ENCODE measurements at places on chromosomes 4 and X.

GRCh38 chr4:165096776-165097175 lies 15.9 kb downstream of the TMEM192 start:
- no peak overlapping the region for H3K27ac ChIP-seq
- DNase-seq: no peak
- H3K27me3 ChIP-seq: no peaks in the 10 kb centered on the region
- H3K4me3 ChIP-seq: no peak overlapping the region

- no peak for DNase-seq
- H3K4me1 ChIP-seq: no peaks in the 10 kb centered on the region
- no peak overlapping the region for H3K4me3 ChIP-seq
- no peak overlapping the region for H3K27ac ChIP-seq
Observed at GRCh38 chr4:145278341-145279121, 98.1 kb upstream of the OTUD4 start.

DNA sequence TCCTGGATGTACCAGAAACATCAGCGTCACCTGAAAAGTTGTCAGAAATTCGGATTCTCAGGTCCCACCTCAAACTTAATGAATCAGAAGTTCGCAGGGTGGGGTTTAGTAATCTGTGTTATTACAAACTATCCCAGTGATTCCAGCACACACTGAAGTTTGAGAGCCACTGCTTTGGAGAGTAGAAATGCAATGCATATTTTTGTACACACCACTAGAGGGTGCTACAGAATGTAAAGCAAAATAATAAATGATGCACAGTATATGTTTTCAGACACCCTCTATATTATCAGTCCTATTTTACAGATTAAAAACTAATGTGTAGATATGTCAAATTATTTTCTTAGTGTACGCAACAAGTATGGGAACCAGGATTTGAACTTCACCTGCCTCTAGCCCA lies 2.4 kb upstream of the MORF4L2 start:
- H3K27ac ChIP-seq: no peak overlapping the region
- H3K4me1 ChIP-seq: peaks cover 8% of the 10 kb centered on the region
- H3K27me3 ChIP-seq: no peaks in the 10 kb centered on the region

DNA sequence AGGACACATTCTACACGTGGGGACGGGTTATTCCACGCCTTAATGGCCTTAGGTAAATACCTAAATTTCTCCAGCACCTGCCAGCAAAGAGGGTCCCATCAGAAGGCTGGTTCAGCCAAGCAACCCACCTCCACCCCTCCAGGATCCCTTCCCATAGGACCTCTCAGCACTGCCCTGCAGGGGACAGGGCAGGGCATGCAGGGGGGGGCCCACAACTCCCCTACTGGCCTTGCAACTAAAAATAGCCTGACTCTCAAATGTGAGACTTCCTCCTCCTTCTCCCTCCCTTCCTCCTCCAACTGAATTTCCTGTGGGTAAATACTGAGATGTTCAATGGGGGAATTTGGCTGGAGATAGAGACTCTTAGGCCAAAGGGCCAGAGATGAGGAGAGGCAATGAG lies 6.3 kb downstream of the LAS1L start:
- peaks cover 8% of the 10 kb centered on the region for H3K4me1 ChIP-seq
- no peak for DNase-seq
- H3K27ac ChIP-seq: no peak overlapping the region
- no peaks in the 10 kb centered on the region for H3K27me3 ChIP-seq
- H3K4me3 ChIP-seq: no peak overlapping the region
